Kidney glomerular epithelial cell (primary cell): ENCODE measurements at places on chromosomes 6 and 20.

DNA sequence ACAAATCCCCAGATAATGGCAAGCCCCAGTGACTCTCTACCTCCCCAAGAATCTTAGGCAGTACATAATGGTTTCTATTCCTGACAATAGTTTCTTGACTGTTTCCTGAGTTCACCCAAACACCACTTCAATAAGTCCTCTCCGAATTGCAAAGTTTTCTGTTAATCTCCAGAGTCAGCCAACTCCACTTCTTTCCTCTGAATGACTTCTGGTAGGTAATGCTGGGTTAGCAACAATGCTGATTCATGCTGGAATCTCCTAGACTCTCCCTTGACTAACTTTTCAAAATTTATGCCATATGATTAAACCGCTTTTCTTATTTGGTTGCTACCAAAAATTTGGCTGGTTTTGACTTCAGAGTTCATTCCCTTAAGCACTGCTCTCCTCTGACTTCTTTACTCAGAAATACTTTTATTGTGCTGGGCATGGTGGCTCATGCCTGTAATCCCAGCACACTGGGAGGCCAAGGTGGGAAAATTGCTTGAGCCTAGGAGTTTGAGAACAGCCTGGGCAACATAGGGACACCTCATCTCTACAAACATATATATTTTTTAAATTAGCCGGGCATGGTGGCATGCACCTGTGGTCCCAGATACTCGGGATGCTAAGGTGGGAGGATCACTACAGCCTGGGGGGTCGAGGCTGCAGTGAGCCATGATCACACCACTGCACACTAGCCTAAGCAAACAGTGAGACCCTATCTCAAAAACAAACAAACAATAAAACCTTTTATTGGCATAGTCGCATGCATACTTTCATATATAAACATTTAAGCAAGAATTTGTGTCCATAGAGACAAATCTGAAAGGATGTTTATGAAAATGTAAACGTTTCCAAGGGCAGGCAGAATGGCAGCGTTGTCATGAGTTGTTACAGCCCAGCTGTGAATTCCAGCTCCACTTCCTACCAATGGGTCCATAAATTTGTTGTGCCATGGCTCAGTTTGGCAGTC lies 249.3 kb upstream of the PLN start:
- DNase-seq: no peak

DNA sequence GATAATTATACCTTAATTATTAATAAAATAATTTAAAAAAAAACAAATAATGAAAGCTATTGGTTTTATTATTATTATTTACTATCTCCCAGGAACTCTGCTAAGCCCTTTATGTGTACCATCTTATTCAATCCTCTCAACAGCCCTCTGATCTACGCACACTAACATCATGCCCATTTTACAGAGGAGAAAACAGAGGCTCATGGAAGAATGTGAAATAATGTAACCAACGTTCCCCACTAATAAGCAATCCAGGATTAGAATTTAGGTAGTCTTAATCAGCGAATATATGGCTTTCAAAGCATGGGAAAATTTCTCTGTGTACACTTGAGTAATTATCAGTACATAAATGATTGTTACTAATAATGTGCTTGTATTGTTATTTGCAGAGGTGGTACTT lies 89.0 kb downstream of the MAFB start:
- no peak for DNase-seq

GRCh38 chr6:5958921-5959320 lies 47.8 kb downstream of the NRN1 start:
- DNase-seq: no peak

- no peak for DNase-seq
These were observed 140.4 kb downstream of the DTNBP1 start for GRCh38 chr6:15522427-15522826.

GRCh38 chr6:46521464-46521971 lies 30.3 kb upstream of the RCAN2 start:
- DNase-seq: no peak

- DNase-seq: no peak
These were observed 26.9 kb downstream of the CLVS2 start for GRCh38 chr6:123022975-123023374.

DNA sequence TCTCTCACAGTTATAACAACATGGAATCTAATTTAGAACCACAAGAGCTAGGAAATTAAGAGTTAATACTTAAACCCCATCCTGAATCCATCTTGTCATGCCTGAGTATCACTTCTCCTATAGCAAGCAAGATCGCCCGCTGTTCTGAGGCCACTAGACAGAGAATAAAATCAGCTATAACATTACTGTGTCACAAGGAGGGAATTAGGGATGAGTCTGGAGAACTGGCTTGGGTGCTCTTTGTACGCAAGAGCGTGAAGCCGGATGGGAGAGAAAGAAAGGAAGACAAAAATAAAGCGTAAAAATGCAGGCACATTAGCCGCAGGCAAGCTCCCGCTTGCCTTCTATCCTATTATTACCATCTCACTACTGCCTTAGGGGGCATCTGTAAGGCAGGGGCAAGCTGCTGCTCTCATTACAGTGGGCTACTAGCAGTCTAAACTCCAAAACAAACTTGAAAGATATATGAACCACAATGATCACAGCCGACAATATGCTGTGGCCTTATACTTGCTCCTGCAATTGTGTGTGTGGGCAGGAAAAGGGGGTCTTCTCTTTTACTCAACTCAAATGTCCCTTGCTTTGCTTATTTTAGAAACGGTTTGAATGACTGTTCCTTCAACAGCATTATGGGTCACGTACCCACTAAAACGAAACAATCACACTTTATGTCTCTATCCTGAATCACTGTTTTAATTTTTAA lies 81.9 kb downstream of the GJA10 start:
- DNase-seq: peak; percentile 30

GRCh38 chr20:59342023-59342957 lies 41.9 kb downstream of the EDN3 start:
- DNase-seq: no peak

GRCh38 chr20:13736436-13737191 lies 48.1 kb downstream of the ESF1 start:
- DNase-seq: no peak

DNA sequence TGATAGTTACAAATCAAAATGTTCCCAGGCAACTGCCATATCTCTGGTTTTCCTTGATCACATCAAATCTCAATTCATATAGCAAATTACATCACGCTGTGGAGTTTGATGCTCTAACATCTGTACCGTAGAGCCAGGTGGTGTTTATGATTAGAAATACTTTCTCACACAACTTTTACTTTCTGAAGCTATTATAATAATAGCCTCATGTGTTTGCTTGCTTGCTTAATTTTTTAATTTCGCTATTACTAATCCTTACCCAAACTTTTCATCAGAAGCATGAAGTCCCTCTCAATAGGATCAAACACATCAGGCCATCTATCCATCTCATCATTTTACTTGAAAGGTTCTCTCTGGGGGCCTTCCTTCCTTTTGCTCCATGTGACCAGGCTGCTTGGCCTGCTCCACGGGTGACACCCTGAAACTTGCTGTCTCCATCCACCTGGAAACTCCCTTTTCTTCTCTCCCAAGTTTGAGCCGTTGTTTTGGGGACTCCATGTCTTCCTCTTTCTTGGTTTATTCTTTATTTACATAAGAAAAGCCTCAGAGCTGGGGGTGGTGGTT lies 75.4 kb downstream of the ADAT2 start:
- DNase-seq: no peak

- DNase-seq: no peak
These were observed 119.4 kb upstream of the AGPAT4 start for GRCh38 chr6:161393292-161393691.
